CD4-positive, alpha-beta T cell treated with Interleukin-15 for 4 hours (primary cell): ENCODE measurements at places on chromosomes 12 and 14.

- DNase-seq: no peak
These were observed 26.3 kb downstream of the PAPLN start for GRCh38 chr14:73263606-73264005.

GRCh38 chr14:34872822-34873588 is 2.2 kb downstream of the BAZ1A start:
- DNase-seq: no peak

DNA sequence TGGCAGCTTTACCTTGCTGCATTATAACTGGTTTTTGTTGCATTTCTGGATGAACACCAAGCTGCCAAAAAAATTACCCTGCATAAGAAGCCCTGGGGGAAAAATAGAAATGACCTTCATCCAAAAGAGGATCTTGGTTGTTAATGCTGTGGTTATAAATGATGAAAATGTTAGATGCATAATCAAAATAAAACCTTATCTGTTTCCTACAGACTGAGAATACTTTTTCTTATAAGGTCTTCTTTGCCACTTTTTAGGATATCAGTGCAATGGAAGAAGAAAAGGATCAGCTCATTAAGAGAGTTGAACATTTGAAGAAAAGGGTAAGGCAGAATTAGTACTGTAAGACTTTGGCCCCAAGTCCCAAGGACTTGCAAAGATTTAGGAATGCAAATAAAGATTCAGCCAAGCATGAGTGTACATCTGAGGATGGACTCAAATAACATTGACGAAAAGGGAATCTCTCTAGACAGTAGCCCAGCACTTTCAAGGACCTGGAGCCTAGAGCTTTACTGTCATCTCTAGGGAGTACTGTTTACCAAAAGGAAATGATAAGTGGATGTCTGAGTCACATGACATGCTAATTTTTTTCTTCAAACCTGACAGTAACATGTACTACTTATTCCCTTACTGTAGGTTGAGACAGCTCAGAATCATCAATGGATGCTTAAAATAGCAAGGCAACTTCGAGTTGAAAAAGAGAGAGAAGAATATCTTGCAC is 10.7 kb downstream of the IFT81 start:
- DNase-seq: no peak

- no peak for DNase-seq
These were observed 14.6 kb upstream of the FBXO34 start for GRCh38 chr14:55256586-55256985.

GRCh38 chr14:57851354-57851753 is 14.5 kb downstream of the SLC35F4 start:
- DNase-seq: no peak

- no peak for DNase-seq
These were observed 64.0 kb downstream of the PTPN11 start for GRCh38 chr12:112482733-112483132.

DNA sequence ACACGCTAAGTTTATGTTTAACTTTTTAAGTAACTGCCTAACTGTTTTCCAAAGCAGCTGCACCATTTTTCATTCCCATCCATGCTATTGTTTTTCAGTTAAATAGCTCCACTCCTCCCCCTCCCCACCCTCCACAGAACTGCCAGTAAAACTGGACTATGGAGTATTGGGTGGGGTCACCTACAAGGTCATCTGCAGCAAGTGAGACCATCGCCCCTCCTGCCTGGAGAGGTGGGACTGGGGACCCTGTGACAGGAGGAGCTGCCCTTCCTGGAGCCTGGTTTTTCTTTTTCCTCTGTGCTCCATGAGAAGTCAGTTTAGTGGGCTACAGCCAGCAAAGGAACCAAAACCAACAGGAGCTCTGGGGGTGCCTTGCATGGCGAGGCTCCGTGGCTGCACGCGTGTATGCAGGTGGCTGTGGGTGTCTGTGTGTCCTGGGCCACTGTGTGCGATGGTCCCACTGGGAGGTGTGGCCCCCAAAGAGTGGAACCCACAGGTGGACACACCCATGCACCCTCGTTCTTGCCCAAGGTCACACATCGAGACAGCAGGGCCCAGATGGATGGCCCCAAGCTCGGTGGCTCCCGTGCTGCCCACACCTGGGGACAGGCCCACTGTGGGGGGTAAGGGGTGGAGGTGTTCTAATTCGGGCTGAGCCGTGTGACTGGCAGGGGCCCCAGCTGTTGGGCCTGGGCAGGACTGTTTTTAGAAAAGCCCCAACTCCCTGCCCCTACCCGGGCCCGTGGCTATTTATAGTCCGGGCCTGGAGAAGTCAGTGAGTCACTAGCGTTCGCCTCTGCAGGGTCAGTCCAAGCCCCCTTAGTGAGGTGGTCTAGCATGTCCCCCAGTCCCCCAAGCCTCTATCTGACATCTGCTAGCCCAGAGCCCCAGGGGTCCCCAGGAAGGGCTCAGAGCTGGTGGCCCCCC is 2.3 kb upstream of the ADSS1 start:
- no peak for DNase-seq

DNA sequence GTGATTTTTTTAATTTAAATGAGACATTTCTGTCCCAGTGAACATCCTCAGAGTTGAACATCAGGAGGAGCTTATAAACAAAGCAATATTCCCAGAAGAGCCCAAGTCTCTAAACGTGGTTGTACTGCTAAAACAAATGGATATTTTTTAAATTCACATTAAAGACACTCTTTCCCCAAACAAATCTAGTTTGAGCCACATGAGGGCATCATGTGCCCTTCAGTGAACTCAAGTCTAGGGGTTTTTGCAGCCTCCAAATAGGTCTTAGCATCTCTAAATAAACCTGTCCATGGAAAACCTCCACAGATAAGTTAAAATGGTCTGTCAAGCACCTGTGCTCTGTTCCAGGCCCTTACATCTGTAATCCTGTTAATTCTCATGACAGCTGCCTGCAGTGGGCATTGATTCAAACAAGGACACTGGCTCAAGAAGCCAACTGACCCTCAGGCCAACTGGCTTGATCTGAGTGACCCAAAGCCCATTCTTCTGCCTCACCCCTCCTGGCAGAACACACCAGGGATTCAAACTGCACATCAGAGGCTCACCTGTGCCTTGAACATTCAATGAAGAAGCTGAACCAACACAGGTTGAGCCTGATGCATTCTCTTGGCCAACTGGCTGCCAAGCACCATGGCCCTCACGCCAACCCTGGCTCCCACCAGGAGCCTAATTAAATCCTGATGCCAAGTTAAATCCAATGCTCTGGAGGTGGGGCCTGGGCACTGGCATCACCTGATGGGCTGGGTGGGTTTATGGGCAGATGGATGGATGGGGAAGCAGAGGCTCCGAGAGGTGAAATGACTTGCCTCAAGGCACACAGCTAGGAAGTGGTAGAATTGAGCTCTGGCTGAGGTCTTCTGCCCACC is 8.6 kb downstream of the ISCU start:
- DNase-seq: peak; percentile 8

DNA sequence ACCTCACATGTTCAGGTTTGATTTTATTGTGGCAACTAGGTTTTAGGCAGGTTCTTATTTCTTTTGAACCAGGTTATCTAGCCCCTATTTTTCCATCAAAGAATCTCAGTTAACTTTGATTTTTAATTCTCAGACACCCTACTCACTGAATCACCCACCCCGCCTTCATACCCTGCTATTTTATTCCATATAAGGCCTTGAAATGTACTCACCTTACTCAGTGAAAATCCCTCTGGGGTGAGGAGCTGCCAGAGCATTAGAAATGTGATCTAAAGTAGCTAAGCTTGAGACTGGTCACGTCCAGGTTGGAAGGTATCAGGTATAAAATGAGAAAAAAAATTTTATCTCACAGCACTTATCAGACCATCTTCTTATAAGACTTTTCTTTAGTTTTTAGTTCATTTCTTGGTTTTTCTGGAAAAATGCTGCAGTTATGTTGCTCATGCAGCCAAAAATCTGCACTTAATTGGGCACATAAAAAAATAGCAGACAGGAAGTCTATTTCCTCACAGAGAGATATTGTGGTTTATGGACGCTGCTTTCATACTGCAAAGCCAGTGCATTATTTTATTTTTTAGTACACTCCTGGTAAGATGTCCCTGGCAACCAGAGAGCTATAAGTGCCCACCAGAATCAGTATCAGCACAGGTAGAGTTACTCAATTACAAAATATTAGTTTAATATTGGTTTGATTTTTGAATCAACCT is 101.5 kb upstream of the CCDC91 start:
- DNase-seq: no peak

DNA sequence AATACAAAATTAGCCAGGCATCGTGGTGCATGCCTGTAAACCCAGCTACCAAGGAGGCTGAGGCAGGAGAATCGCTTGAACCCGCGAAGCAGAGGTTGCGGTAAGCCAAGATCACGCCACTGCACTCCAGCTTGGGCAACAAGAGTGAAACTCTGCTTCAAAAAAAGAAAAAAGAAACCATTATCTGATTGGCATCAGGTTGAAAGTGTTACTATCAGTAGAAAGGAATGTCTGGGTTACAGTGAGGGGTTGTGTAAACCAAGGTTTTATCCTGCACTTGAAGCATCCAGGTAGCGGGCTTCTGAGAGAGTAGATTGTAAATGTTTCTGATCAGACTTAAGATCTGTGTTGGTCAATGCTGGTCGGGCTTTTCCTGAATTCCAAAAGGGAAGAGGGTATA is 14.1 kb upstream of the OXA1L start:
- DNase-seq: no peak

DNA sequence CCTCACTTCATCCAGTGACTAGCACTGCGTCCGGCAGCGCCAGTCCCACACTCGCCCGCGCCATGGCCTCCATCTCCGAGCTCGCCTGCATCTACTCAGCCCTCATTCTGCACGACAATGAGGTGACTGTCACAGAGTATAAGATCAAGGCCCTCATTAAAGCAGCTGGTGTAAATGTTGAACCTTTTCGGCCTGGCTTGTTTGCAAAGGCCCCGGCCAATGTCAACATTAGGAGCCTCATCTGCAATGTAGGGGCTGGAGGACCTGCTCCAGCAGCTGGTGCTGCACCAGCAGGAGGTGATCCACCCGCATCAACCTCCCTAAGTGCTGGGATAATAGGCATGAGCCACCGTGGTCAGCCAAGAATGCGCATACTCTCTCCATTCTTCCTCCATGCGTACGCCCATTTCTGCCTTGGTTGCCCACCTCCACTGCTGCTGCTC is 59.9 kb downstream of the IRF2BPL start:
- DNase-seq: no peak

DNA sequence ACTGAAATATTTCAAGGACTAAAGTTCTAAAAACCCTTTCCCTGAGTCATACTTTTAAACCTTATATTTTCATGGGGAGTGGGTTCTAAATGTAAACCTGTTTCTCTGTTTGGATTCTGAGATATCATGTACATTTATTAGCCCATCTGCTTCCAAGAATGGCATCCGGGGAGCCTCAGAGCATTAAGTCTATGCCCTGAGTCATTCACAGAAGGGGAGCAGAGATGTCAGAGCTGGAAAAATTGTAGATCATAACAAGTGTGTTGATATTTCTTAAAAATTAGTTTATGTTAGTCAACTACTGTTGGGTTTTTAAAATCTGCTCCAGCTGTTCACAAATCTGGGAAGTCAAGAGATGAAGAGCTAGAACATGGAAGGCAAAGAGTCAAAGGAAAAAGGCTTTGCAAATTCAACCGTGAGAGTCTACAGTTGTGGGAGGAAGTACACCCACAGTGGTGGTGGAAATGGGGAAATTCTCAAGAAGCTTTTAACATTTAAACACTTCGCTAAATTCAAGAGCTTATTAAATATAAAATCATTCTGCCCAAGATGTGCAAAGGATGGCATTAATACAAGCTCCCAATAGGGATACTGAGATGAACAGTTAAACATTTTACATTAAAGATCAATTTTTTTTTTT is 70.5 kb upstream of the FLRT2 start:
- DNase-seq: no peak

GRCh38 chr12:3049611-3050249 is 27.4 kb upstream of the TSPAN9 start:
- DNase-seq: no peak

DNA sequence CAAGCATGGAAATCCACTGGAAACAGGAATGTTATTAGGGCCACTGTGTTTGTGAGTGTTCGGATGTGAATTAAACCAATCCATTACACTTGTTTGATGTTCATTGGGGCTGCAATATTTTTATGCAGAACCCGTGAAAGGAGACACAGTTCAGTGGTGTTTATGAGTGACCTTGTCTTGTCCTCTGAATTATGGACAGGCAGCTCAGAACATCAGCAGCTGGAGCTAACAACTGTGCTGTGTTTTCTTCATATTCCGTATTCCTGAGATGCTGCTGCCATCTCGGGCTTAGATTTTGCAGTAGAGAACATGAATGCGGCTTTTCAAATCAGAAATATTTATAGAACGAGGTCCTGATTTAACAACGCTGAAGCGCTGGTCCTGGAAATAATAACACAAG is 20.3 kb upstream of the CACNA1C start:
- no peak for DNase-seq

- DNase-seq: no peak
These were observed 33.8 kb downstream of the SAMD4A start for GRCh38 chr14:54600717-54601109.

DNA sequence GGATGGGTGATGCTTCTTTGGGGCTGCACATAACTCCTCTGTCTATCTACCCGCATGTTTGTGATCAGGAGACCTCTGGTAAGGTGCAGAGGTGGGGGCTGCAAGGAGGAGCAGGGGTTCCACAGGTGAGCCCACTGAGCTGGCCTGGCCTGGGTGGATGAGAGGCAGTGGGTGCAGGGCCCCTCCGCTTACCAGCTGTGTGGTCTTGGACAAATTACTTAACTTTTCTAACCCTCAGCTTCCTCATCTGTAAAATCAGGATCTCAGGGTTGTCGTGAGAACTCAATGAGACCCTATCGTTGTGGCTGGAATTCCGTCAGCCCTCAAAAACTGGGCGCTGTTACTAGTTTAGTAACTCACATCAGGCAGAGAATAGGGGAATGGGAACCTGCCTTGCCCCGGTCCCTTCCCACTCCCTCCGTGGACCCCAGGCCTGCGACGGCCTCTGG is 7.5 kb downstream of the PTPN6 start:
- DNase-seq: no peak

DNA sequence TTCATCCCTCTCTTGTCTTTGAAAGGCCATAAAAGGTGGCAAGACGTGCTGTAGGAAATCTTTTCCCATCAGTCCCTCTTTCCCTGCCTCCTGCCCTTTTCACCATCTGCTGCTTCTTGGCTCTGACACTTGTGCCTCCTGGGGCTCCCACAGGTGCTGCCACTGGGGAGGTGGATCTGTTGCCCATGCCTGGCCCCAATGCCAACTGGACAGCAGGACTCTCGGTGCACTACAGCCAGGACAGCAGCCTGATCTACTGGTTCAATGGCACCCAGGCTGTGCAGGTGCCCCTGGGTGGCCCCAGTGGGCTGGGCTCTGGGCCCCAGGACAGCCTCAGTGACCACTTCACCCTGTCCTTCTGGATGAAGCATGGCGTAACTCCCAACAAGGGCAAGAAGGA is 6.5 kb downstream of the CLSTN3 start:
- DNase-seq: no peak

DNA sequence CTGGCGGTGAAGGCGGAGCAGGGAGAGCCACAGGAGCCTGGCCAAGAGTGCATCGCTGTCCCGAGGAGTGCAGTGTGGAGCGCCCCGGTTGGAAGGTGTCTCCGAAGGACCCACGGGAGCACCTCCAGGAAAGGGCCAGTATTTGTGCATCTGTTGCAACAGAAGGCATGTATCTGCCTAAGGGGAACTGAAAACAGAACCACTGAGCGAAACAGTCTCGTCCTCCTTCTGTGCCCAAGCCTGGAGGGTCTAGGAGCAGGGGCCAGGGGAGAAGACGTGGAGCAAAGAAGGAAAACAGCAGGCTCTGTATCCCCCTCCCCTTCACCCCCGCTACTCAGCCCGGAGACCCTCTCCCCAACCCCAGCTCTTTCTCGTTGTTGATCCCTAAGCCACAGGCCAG is 5.3 kb upstream of the LRRC10 start:
- no peak for DNase-seq

GRCh38 chr12:32606443-32606842 is 72.7 kb upstream of the DNM1L start:
- no peak for DNase-seq

GRCh38 chr12:18454330-18454729 is 193.0 kb downstream of the PIK3C2G start:
- no peak for DNase-seq
